ENCODE measurements at places on chromosomes 2 and 18.
A peak's percentile ranks its signal among the peaks of the same experiment; 100 is the strongest.

DNA sequence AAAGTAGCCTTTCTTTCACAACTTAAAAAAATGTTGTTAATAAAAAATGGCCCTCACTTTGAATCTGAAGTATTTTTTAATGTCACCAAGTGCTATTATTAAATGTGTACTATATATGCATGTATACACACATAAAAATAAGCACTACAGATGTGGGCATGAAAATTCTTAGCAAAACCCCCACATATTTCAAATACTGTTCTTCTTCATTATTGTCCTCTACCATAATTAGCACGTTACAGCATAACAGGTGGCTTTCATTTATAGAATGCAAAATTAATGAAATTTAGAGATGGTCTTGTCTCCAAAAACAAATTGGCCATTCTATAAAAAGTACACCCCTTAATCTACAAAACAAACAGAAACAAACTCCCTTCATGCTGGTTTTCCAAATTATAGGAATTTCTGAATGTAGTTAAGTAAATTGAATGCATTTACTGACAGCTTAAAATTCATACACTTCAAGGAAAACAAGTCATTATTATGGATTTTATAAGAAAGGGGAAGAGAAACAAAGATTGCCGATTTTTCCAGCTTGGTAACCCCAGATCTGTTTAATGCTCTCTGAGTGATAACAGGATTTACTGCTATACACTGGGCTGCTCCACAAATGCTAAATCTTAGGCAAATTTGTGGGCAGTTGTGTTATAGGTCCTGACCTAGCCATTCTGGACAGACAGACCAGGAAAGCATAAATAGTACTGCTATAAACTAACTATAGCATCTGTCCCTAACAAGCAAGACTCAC, 67.2 kb downstream of the SPRED2 start:
- DNase-seq: no peak

DNA sequence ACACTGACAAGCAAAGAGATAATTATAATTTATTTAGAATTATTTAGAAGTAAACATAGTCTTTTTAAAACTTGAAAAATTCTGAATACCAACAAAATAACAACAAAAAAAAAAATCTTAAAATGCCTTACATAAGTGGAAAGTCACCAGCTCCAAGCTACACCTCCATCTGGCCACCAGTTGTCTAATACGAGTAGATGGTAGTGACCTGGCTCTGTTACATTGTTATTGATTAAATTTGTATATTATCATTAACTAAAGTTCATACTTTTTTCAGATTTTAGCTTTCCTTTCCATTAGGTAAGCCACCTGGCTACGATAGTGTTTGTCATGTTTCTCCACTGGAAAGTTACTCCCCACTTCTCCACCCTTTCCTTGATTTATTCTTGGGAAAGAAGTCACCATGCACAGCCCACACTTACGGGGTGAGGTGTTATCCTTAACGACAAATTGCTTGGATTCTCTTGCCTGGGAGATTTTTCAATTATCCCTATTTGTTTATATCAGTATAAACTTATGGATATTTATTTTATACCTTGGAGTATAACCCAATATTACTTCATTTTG, 464.5 kb upstream of the CHAC2 start:
- no peak for DNase-seq

DNA sequence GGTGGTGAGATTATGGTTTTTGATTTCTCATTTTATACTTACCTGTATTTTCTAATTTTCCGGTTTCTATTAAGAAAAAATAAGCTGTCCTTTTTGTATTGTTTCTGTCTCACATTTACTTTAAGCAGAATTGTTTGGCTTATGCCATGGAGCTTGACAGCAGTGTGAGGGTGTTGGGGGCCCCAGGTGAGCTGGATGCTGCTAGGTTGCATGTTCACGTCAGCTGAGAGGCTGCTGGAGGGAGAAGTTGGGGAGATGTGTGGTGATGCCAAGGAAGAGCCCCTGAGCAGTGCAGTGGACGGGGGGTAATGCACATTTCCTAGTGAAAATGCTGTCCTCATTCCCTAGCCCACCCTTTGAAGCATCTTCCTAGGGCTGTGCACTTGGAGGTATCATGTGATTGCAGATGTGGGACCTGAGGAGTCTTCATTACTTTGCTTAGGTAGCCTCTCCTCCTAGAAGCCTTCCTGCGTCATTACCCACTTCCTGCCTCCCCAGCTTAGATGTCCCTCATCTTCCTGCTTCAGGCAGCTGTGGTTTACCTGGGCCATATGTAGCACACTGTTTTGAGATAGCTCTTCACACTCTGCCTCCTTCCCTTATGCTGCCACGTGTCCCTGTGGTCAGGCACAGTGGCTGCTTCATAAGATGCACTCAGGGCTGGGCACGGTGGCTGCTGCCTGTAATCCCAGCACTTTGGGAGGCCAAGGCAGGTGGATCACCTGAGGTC, 16.2 kb downstream of the ATG16L1 start:
- peak; percentile 20 for DNase-seq

DNA sequence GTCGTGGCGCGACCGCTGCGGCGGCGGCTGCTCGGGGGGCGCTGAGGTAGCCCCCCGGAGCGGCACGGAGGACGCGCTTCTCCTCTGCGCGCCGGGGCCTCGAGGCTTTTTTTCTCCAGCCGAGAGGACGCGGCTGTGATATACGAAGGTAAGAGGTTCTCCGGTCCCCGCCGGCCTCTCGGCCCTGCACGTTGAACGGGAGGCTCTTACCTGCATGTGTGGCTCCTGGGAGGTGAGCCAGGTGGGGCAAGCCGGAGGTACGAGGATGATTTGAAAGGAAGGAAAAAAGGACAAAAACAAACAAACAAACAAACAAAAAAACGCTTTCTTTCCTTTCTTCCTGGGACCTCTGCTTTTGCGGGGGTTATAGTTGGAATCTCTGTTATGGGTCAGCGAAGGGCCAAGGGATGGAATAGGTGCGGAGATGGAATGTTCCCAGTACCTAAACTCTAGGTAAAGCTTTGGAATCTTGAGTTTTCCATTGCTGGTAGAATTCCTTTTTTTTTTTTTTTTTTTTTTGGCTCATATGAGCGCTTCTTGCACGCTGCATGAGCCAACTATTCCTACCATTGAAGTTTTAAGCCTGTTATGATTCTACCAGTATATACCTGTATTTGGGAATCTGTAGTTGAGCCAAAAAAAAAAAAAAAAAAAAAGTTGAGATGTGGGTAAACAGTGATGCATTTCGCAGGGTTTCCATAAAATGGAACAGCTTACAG, 674 bp downstream of the PTPN4 start:
- DNase-seq: no peak

- no peak for DNase-seq
Measured at GRCh38 chr2:220469201-220469600, 841.8 kb downstream of the SLC4A3 start.

DNA sequence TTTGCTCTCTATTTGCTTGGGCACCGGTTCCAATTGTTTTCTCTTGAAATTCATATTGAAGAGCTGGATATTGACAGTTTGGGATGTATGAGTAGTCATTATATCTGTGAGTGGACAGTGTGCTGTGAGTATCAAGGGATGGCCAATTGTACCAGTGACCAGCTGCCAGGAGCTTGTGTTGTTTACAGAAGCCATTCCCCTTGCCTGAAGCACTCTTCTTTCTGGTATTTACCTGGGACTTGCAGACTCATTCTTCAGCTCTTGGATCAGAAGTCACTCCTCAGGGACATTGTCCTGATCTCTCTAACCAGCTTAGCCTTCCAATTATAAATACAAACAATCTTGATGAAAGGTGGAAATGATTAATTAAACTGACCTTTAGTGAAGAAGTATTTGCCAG, 438.3 kb upstream of the LRATD1 start:
- no peak for DNase-seq

- DNase-seq: no peak
Measured at GRCh38 chr2:235350234-235350633, 143.6 kb upstream of the AGAP1 start.

DNA sequence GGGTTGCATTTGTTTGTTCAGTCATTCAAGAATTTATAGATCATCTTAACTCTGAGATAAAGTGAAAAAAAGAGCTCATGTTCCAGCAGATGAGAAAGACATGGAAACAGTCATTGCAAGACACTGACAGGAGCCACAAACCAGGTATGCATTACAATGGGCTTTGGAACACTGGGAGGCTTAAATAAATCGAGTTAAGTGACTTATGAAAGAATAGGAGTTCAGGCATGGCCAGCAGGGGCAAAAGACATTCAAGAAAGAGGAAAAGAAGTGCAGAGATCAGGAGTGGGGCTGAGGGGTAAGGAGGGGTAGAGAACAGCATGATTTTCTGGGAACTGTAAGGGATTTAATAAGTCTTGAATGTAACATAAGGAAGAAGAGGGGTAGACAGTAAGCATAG, 121.2 kb upstream of the EPC2 start:
- DNase-seq: no peak

DNA sequence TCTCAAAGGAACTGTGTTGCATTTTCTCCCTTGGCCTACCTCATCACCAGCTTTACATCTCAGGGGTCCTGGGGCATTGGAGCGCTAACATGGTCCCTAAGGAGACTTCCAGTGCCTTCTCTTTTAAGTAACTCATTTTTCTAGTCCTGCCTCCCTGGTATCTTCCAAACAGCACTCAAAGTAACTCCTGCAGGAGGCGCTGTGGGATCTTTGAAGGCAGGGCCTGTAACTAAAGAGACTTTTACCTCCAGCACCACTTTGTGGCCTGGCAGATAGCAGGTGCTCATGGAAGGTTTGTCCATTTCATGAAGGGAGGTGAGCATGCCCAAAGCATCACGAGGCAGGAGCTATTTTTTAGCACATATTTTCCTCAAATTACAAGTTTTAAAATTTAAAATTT, 411.0 kb upstream of the GYPC start:
- no peak for DNase-seq

GRCh38 chr2:676647-677055, 555 bp downstream of the TMEM18 start:
- DNase-seq: peak; percentile 98

DNA sequence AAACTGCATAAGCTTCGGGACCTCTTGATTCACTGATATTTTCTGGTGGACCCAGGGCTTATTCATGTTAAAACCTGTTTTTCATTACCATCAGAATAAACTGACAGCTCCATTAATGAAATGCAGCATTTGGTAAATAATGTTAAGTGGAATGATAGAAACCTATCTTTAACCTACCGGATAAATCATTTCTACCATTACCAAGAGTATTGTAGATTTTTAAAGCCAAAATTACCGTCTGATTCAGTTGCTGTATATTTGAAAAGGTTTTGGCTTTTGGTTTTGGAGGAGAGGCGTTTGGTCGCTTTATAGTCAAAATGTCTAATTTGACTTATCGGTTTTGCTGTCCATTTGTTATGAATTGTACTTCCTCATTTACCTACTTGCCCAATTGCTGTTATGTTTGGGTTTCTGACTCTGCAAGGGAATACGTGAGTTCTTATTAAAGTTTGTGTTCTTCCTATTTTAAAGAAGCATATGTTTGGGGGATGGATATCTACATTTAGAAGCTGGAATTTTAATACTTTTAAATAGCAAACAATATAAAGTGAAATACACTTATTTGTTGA, 1.0 kb upstream of the CUL3 start:
- no peak for DNase-seq

DNA sequence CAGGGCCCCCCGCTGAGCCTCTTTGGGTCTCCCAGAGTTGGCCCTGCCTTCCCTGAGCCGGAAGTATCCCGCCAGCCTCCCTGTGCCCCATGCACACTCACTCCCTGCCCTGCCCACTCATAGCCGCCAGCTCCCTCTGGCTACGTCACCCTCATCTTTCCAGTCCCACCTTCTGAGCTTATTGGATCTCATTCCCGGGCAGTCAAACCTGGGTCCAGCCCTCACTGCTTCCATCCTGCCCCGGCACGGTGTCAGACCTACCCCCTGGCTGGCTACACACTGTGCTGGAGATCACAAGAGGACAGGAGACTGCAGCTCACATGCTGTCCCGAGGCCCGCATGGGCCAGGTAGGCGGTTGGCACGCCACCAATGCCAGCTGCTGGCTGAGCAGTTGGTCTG, 147.2 kb downstream of the ASB1 start:
- DNase-seq: no peak

GRCh38 chr2:45705233-45705632, 53.8 kb downstream of the PRKCE start:
- no peak for DNase-seq

- no peak for DNase-seq
Measured at GRCh38 chr2:203580844-203581243, 45.7 kb upstream of the RAPH1 start.

GRCh38 chr2:169001116-169001815, 29.9 kb downstream of the ABCB11 start:
- DNase-seq: no peak

DNA sequence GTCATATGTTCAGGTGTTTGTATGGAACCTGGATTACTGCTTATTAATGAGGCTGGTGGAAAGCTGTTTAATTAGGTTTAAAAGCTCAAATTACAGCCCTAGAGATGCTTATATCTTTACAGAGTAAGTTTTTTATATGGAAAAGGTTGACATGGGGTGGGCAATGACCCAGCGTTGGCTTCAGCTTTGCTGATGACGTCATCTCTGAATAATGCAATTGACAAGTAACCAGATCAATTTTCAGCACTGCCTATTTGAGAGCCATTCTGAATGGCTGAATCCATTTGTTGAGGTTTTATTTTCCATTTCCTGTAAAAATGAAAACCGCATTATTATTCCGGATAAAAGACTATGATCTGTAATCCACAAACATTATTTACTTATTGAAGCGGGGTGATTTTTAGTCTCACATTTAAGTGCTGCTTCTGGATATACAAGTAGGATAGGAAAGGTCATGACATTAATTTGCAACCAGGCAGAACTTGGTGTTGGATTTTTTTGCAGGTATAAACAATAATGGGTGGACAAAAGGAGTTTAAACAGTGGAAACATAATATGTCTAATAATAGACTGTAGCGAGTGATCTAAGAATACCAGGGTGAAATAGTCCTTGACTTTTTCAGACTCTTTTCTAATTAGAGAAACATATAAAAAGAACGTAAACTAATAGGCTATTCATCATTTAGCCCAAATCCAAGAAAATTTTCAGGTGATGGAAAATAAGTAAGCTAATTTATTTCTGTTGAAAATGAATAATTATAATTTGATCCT, 2.7 kb downstream of the PPP1R1C start:
- no peak for DNase-seq

DNA sequence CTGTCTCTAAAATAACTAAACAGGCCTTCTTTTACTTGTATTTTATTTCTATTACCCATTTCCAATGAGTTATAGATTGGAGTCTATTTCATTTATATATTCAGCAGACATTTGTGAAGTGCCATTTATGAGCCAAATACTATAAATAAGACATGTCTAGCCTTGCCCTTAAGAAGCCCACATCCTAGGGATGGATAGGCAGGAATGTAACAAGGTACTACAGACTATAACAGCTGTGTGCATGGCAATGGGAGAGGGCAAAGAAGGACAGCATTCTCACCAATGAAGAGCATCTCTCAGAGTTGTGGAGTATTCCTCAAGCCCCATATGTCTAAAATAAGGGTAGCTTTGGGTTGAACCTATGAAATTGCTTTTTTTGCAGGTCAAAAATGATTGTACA, 161.9 kb upstream of the RASGRP3 start:
- no peak for DNase-seq

DNA sequence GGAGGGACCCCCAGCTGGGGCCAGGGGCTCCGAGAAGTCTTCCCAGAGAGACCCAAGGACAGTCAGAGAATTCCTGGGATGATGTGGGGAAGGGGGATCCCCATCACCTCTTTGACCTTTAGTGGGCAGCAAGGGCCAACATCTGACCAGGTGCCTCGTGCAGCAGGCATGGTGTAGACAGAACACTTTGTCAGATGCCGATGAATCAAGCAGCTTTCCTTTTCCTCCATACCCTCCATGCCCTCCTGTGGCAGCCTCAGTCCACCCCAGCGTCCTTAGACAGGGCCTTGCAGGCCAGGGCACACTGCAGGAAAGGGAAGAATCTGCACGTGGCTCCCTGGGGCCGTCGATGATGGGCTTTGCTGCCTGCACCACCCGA, 26.3 kb downstream of the GPR55 start:
- no peak for DNase-seq

GRCh38 chr2:226795281-226796011, 4.2 kb downstream of the IRS1 start:
- no peak for DNase-seq
